ENCODE measurements at places on chromosomes 7 and 10. TPM values are rescaled to one million over a fixed set of nuclear protein-coding genes. Genes with fewer than 3 reads are reported as not detected.

The PNLIPRP3 gene
- not detected for total RNA-seq

The COBL gene
- total RNA-seq: 1.3 TPM

The GFRA1 gene
- 8.2 TPM for total RNA-seq

The PTPN20 gene
- total RNA-seq: 12.7 TPM

The TPK1 gene
- total RNA-seq: 37.9 TPM

The OPALIN gene
- not detected for total RNA-seq

The NMT2 gene
- 22.8 TPM for total RNA-seq

The CASP7 gene
- total RNA-seq: 26.1 TPM

The TEX47 gene
- total RNA-seq: not detected

The CDHR1 gene
- not detected for total RNA-seq

The CNPY1 gene
- total RNA-seq: not detected

The SPDYE6 gene
- not detected for total RNA-seq

The RBP4 gene
- total RNA-seq: not detected

The TLL2 gene
- 3.8 TPM for total RNA-seq

The WNT16 gene
- total RNA-seq: not detected

The RPEL1 gene
- not detected for total RNA-seq

The CD36 gene
- not detected for total RNA-seq

The ZNF503 gene
- total RNA-seq: 11.6 TPM

The RNF32 gene
- 2.6 TPM for total RNA-seq

The MYPN gene
- total RNA-seq: 0.64 TPM

The RAB19 gene
- total RNA-seq: 6.3 TPM

The UPK3B gene
- 2.5 TPM for total RNA-seq

The UTF1 gene
- total RNA-seq: not detected

The ITPRID1 gene
- not detected for total RNA-seq

The NUTM2D gene
- 2.1 TPM for total RNA-seq

The CYP3A7 gene
- total RNA-seq: not detected

Measured in Caki2 (cell line).